Dorsolateral prefrontal cortex (tissue), 122 donors: ENCODE measurements at places on chromosomes 11 and 22. TPM values are rescaled to one million over a fixed set of nuclear protein-coding genes. Genes with fewer than 3 reads are reported as not detected.
A peak's percentile ranks its signal among the peaks of the same experiment; 100 is the strongest.

The TMEM121B gene
- 18.0 TPM for total RNA-seq

The ZFTA gene
- total RNA-seq, result 39.6 TPM

The HINFP gene
- total RNA-seq, result 49.8 TPM

The SLC1A2 gene
- 841 TPM for total RNA-seq

The SMTNL1 gene
- total RNA-seq, result not detected

The CRYBA4 gene
- total RNA-seq, result not detected

The P2RY2 gene
- 1.6 TPM for total RNA-seq

- peak; percentile 98 for DNase-seq
Measured at GRCh38 chr11:59668950-59669610, at the start of gene PATL1. PATL1 (minus strand) TSS chr11:59669037; CDS start chr11:59668895, 142 bp downstream.

- DNase-seq, result no peak
Measured at GRCh38 chr11:27011560-27012233, 17.8 kb downstream of the FIBIN start.

DNA sequence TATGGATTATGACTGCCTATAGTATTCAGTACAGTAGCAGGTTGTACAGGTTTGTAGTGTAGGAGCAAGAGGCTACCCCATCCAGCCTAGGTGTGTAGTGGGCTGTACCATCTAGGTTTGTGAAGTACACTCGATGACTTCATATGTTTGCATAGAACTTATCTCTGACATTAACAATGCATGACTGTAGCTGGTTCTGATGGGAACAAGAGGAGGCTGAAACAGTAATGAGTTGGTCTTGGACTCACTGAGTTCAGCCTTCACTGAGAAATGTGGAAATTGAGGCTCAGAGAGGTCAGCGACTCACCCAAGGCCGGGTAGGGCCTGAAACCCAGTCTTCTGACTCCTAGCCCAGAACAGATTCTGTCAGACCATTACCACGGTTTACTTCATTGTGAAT is 13.0 kb downstream of the MYO7A start:
- DNase-seq, result no peak

GRCh38 chr22:45503050-45503815 is 550 bp downstream of the FBLN1 start:
- no peak for DNase-seq

- DNase-seq, result no peak
Measured at GRCh38 chr22:27493796-27494195, 307.8 kb downstream of the MN1 start.

- no peak for DNase-seq
Measured at GRCh38 chr11:133206313-133207005, 325.8 kb downstream of the OPCML start.

- DNase-seq, result no peak
Measured at GRCh38 chr22:47107431-47107830, 345.0 kb downstream of the TBC1D22A start.

GRCh38 chr11:15208378-15209222 is 93.9 kb downstream of the INSC start:
- peak; percentile 83 for DNase-seq

GRCh38 chr11:19907839-19908238 is 195.2 kb downstream of the NAV2 start:
- DNase-seq, result no peak

DNA sequence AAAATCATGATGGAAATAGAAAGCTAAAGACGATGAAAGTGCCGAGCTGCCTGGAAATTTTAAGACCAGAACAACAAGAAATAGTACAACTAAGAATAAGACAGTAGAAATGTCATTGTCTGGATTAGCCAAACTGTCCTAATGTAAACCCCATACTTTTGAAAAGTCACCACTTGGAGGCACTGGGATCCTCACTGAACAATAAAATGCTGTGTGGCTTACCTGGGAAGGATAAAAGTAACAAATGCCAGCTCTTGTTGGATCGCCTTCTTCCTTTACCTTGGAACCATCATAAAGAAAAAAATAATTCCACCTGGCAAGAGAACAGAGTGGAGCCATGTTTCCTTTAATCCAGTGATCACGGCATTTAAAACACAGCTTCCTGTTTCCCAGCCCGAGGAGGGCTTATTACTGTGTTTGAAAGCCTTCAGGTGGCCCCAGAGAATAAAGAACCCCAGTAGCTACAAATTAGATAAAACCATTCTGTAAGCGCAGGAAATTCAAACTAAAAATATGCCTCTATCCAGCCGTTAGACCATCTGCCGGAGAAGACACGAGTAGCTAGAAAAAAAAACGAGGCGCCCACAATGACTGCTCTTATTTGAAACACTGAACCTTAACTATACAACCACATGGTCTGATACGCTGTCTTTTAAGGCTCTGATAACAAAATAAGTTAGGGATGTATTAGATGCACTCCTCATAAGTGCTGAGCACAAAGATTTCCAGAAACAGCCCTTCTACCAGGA is 4.4 kb downstream of the HPS4 start:
- no peak for DNase-seq

GRCh38 chr11:69131644-69132300 is 24.0 kb upstream of the SMIM38 start:
- DNase-seq, result peak; percentile 44
